Stomach (tissue), 19 donors: ENCODE measurements at places on chromosomes 4 and X.

DNA sequence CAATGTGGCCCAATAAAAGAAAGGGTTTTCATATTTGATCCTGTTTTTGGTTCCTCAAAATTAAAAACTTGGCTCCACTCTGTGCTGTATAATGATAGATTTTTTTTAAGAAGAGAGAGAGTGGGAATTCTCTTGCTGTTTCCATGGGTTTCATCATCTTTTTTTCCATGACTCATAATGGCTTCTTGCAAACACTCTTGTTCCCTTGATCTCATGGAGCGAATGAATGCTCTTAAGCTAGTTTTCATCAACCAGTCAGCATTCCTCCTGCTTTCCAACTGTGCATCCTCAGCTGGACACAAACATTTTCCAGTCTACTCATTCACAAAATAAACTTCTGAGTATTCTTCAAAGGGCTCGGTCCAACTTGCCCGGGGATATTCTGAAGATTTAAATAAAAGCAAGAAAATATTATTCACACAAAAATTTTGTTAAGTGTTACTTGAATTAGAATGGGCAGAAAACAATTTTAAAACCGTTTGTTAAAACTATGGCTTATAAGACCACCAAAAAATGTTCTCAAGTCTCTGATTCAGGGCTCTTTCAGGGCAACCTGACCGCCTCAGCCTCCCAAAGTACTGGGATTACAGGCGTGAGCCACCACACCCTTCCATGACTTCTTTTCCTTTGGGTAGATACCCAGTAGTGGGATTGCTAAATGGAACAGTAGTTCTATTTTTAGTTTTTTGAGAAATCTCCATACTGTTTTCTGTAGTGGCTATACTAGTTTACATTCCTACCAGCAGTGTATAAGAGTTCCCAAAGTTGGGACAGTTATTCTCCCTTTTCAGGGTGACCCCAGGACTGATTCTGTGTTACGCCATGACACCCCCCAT is 64.7 kb downstream of the TMEM156 start:
- no peak for DNase-seq
- H3K4me3 ChIP-seq: no peak overlapping the region
- H3K36me3 ChIP-seq: no peaks in the 10 kb centered on the region
- H3K27me3 ChIP-seq: no peaks in the 10 kb centered on the region
- H3K27ac ChIP-seq: peak overlapping the region; percentile 45
- no peaks in the 10 kb centered on the region for H3K4me1 ChIP-seq

DNA sequence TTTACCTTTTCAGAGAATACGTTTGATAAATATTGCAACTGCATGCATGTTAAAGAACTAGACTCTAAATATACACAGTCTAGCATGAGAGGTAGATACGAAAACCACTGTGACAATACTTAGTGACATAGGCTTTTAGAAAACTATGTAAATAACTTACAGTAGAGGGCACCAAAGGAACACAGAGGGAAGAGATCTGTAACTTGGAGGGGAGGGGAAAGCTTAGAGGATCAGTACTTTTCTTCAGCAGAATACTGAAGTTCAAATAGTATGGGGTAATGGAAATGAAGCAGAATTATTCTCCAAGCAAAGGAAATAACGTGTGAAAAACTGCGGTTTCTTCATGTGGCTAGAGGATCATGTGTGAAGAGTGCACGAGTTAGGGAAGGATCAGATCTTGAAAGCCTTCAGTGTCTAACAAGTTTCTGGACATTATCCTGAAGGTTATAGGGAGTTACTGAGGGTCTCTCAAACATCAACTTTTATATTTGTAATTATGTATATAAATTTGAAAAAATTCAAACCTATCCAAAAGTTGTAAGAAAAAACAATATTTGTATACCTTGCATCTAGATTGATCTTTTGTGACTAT is 264.3 kb downstream of the NPFFR2 start:
- no peaks in the 10 kb centered on the region for H3K27me3 ChIP-seq
- H3K4me3 ChIP-seq: no peak overlapping the region
- peak; percentile 72 for DNase-seq
- no peak overlapping the region for H3K27ac ChIP-seq
- H3K4me1 ChIP-seq: no peaks in the 10 kb centered on the region
- H3K36me3 ChIP-seq: no peaks in the 10 kb centered on the region

DNA sequence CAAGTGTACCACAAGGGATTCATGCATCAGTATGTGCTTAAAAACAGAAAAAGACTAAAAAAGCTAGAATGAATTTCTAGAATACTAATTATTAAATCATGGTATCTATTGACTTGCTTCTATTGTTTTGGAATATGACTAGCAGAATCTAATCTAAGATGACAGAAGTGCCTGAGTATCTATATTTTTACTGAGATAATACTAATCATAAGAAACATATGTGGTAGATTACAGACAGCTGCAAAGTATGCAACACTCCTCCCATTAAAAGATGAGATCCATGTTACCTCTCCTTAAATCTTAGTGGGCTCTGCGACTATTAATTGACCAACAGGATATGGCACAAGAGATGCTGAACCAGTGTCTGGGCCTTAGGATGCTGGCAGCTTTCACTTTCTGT is 89.4 kb downstream of the COL25A1 start:
- H3K36me3 ChIP-seq: no peaks in the 10 kb centered on the region
- H3K27me3 ChIP-seq: no peaks in the 10 kb centered on the region
- H3K4me1 ChIP-seq: no peaks in the 10 kb centered on the region
- H3K4me3 ChIP-seq: no peak overlapping the region

- peaks cover 8% of the 10 kb centered on the region for H3K4me1 ChIP-seq
- no peak overlapping the region for H3K4me3 ChIP-seq
- H3K27ac ChIP-seq: peak overlapping the region; percentile 51
- no peak for DNase-seq
- no peaks in the 10 kb centered on the region for H3K27me3 ChIP-seq
These were observed 84.9 kb upstream of the TET2 start for GRCh38 chr4:105061731-105062130.

- no peaks in the 10 kb centered on the region for H3K27me3 ChIP-seq
- no peaks in the 10 kb centered on the region for H3K36me3 ChIP-seq
- no peak overlapping the region for H3K27ac ChIP-seq
These were observed 538.1 kb upstream of the HS3ST1 start for GRCh38 chr4:11966782-11967181.
